T-helper 2 cell treated with Interferon-gamma antibody and Interleukin-4, amounts not matched to agents 5 μg/mL and 100 μg/mL, for 36 hours (primary cell): ENCODE measurements at places on chromosomes 7 and 10.
A peak's percentile ranks its signal among the peaks of the same experiment; 100 is the strongest.

DNA sequence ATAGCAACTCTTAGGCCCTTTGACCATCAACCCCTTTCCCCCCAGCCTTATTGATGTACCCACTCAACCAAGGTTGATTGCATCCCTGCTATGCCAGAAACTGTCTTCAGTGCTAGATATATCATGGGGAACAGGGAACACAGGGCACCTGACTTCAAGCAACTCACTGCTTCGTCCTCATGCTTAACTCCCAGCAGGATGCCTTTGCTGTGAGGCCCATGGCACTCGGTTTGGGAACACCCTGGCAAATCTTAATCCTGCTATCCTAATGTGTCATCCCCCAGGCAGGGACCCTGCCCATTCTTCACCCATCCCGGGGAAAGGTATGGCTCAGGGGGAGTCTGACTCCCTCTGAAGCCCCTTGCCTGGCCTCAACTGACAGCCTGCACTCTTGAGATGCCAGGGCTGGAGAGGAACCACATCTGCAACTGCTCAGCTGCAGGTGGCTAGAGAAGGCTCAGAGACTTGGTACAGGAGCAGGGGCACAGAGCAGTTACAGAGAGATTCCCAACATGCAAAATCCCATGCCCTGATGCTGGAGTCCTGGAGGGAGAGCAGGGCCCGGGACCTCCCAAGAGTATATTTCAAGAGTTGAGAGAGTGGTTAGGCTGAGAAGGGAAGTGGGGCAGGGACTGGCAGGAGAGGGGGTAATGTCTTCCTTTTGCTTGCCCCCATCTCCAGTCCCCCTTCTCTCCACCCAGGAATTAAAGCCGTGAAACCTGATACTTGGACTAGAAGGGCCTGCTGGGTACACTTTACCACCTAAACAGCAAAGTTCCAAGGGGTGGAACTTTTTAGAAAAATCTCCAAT lies 2.4 kb upstream of the UNC5B start:
- H3K4me1 ChIP-seq = no peaks in the 10 kb centered on the region
- no peak overlapping the region for H3K27ac ChIP-seq
- no peak for DNase-seq
- H3K36me3 ChIP-seq = no peaks in the 10 kb centered on the region
- H3K4me3 ChIP-seq = no peak overlapping the region

- peaks cover 3% of the 10 kb centered on the region for H3K27me3 ChIP-seq
- no peak overlapping the region for H3K4me3 ChIP-seq
- no peaks in the 10 kb centered on the region for H3K36me3 ChIP-seq
- no peak for DNase-seq
- no peaks in the 10 kb centered on the region for H3K4me1 ChIP-seq
- no peak overlapping the region for H3K27ac ChIP-seq
These were observed 1301.5 kb upstream of the SORCS1 start for GRCh38 chr10:108465871-108466641.

DNA sequence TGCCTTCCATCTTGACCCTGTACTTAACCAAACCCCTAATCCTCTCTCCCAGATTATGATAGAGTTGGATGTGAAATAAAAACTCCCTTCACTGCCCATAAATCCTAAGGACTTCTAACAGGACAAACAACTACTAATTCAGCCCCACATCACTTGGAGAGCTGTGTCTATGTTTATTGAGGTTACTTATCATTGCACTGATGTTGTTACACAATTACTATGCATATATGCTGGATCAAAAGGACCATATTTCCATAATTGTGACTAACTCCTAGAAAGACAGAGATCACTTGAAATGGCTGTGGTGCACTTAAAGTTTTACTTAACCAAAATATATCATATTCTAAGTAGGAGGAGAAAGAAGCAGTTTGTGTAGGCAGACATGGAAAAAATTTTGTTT lies 144.9 kb upstream of the AGK start:
- H3K27me3 ChIP-seq = peaks cover 9% of the 10 kb centered on the region
- no peak overlapping the region for H3K27ac ChIP-seq
- H3K36me3 ChIP-seq = no peaks in the 10 kb centered on the region
- no peaks in the 10 kb centered on the region for H3K4me1 ChIP-seq

DNA sequence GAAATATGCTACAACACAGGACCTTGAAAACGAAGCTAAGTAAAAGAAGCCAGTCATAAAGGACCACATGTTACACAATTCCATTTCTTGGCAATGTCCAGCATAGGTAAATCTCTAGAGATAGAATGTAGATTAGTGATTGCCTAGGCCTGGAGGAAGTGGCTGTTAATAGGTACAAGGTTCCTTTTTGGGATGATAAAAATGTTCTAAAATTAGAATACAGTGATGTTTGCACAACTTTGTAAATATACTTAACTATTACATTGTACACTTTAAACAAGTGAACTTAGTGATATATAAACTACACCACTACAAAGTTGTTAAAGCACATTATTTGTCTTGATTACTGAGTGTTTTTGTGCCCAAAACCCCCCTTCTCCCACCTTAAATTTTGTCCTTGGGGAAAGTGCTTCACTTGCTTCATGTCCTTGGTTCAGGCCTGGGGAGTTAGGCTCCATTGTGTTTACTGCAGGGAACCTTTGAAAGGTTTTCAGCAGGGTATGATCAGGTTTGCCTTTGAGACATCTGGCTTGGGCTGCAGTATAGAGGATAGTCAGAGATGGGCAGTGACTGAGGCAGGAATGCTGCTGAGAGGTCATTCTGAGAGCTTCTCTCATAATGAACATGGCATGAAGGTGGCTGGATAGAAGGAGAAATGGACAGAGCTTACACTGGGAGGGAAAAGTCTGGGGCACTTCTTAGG lies 1052.6 kb downstream of the REEP3 start:
- DNase-seq = no peak
- no peak overlapping the region for H3K4me3 ChIP-seq
- H3K36me3 ChIP-seq = no peaks in the 10 kb centered on the region
- H3K27me3 ChIP-seq = no peaks in the 10 kb centered on the region

- H3K4me3 ChIP-seq = no peak overlapping the region
- H3K27me3 ChIP-seq = no peaks in the 10 kb centered on the region
- no peak overlapping the region for H3K27ac ChIP-seq
- DNase-seq = no peak
- no peaks in the 10 kb centered on the region for H3K36me3 ChIP-seq
These were observed 26.1 kb downstream of the ST7 start for GRCh38 chr7:116979430-116979829.

GRCh38 chr7:139131601-139132041 lies 22.1 kb upstream of the ZC3HAV1 start:
- H3K27ac ChIP-seq = no peak overlapping the region
- DNase-seq = no peak
- H3K36me3 ChIP-seq = no peaks in the 10 kb centered on the region
- H3K27me3 ChIP-seq = peaks cover 5% of the 10 kb centered on the region

- peaks cover 22% of the 10 kb centered on the region for H3K4me1 ChIP-seq
- H3K36me3 ChIP-seq = peaks cover 8% of the 10 kb centered on the region
- DNase-seq = no peak
- H3K4me3 ChIP-seq = peak overlapping the region; percentile 22
These were observed 34.3 kb downstream of the ABLIM1 start for GRCh38 chr10:114623661-114624294.
